ENCODE measurements at places on chromosomes 5 and 9.
A peak's percentile ranks its signal among the peaks of the same experiment; 100 is the strongest.

GRCh38 chr5:58261605-58262004, 198.3 kb downstream of the PLK2 start:
- DNase-seq, result no peak

GRCh38 chr5:71681296-71681695, 37.8 kb upstream of the CARTPT start:
- DNase-seq, result no peak

- DNase-seq, result no peak
Observed at GRCh38 chr9:70352356-70352755, 62.1 kb downstream of the KLF9 start.

DNA sequence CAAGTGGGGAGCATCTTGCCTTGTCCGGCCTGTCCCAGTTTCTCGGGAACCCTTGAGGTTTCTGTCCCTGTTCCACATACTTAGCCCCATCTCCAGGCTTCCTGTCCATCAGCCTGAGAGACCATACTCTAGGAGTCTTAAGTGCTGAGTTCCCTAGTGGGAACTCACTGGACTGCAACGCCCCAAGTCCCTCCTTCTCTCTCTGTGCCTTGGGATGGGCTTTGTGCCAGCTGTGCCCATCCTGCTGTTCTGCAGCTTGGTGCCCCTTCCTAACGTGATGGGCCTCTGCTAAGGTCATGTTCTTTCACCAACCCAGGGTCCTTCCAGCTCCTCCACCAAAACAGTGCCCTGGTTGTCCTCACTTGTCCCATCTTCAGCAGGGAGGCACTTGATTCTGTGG, 222.3 kb upstream of the ANKRD55 start:
- DNase-seq, result no peak

GRCh38 chr5:168464214-168464613, 22.1 kb upstream of the RARS1 start:
- no peak for DNase-seq

- no peak for DNase-seq
Observed at GRCh38 chr5:154603485-154603884, 125.5 kb upstream of the HAND1 start.

DNA sequence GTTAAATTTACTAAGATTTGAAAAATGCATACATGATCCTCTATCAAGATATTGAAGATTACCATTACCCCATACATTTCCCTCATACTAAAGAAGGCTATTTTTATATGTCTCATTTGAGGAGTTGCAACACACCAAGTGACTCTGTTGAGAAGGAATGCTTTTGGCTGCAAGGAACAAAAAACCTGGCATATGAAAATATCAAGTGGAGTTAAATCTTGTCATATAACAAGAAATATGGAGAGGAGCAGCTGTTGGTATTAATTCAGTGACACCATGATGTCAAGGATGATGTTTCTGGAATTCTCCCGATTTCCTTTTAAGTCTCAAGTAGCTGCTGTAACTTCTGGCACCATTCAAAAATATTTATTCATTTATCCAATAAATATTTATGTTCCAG, 193.8 kb downstream of the CSNK1G3 start:
- DNase-seq, result no peak

GRCh38 chr5:83767409-83767992, 46.8 kb upstream of the HAPLN1 start:
- no peak for DNase-seq

GRCh38 chr5:18397371-18397770, 763.1 kb downstream of the TAF11L14 start:
- DNase-seq, result no peak

DNA sequence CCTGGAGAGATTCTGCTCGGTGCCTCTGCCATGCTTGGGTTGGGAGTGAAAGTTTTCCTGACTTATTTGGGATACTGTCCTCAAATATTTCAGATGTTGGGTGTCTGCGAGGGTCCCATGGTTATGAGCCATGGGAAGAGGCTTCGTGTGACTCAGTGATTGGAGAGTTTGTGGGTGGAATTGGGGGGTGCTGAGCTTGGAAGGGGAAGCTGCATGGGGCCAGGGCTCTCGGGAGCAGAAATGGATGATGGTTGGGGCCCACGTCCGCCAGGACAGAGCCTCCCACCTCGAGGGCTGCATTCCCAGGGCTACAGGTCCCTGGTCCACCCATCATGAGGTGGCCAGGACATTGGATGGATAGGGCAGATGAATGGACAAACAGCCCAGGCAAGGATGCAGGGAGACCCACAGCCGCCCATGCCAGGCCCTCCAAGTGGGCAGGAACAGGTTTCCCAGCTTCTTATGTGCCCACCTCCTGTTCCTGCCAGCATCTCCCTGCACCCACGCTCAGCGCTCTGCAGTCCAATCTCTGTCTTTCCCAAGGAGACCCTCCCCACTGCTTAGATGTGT, 5.5 kb downstream of the OBP2B start:
- no peak for DNase-seq

- no peak for DNase-seq
Observed at GRCh38 chr9:14004110-14004509, 309.8 kb downstream of the NFIB start.

DNA sequence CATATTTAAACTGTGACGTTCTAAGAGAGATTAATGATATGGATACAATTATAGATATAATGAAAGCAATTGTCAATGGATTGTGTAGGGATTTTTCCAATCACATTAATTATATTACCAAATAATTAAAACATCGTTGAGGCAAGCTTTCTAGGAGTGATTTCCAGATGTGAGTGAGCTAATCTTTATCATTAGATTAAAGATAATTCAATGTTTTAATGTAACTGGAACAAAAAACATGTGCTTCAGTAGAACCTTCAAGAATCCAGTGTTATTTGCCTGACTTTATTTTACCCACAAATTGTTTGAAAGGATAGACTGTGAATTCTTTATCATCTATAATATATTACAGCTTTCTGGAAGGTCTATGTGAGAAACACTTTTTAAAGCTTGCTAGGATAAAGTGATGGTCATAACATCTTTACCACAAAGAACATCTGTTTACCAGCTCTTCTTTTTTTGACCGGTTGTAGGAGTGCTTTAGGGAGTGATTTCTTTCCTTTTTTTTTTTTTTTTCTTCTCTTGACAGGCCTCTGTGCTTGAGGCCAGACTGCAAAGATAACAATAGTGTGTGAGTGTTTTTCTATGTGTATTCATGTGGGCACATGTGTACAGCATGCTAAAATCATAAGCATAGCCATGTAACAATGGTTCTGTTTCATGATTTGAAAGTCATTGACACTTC, 35.0 kb downstream of the SNCAIP start:
- DNase-seq, result no peak

GRCh38 chr9:134497283-134497860, 144.2 kb upstream of the COL5A1 start:
- DNase-seq, result no peak

DNA sequence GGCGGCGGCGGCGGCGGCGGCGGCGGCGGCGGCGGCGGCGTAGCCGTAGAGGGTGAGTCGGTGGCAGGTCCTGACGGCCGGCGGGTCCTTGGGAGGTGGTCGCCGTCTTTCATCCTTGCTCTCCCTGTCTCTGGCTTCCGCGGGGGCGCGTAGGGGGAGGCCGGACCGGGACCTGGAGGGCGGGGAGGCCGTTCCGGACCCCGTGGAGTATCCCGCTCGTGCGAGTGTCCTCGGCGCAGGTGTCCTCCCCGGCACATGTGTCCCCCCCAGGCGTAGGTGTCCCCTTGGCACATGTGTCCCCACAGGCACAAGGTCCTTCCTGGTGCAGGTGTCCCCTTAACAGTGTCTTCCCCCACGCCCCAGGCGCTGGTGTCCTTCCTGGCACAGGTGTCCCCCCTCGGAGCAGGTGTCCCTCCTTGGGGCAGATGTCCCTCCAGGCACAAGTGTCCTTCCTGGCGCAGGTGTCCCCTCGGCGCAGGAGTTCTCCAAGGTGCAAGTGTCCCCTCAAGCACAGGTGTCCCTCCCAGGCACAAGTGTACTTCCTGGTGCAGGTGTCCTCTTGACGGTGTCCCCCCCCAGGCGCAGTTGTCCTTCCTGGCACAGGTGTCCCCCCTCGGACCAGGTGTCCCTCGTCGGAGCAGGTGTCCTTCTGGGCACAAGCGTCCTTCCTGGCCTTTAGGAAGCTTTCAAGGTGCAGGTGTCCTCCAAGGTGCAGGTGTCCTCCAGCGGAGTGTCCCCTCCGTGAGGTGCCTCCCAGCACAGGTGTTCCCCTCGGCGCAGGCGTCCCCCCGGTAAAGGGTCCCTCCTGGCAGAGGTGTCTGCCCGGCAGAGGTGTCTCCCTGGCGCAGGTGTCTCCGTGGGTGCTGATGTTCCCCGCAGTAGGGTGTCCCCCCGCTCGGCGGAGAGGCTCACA, 519 bp downstream of the EXOC3 start:
- DNase-seq, result peak; percentile 70

DNA sequence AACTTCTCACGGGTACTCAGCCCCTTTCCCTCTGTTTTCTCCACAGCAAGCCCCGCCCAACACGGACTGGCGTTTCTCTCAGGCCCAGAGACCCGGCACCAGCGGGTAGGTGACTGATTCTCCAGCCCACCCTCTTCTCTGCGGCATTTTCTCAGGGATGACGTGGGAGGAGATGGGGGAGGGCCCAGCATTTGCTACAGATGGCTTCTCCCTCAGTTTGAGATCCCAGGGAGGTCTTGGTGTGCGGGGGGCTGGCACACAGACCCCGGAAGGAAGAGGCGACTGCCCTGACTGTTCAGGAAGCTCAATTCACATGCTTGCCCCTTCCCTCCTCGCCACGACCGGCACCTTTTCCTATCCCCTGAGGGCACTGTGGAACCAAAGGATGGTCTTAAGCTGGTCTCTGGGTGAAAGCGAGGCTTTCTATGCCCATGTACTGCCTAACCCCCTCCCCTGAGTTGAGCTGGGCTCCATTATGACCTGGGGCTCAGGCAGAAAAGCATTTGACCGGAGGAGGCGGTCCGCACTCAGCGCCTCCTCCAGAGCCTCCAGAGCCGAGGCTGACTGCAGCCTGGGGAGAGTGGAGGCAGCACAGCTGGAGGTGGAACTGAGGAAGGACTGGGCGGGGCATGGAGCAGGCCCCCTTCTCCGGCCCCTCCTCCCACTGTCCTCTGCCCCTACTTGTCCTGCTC, 6.0 kb downstream of the PCDHGC5 start:
- DNase-seq, result no peak

- no peak for DNase-seq
Observed at GRCh38 chr5:170597109-170597751, 93.4 kb downstream of the KCNIP1 start.

- no peak for DNase-seq
Observed at GRCh38 chr5:119895066-119895465, 265.7 kb downstream of the FAM170A start.

DNA sequence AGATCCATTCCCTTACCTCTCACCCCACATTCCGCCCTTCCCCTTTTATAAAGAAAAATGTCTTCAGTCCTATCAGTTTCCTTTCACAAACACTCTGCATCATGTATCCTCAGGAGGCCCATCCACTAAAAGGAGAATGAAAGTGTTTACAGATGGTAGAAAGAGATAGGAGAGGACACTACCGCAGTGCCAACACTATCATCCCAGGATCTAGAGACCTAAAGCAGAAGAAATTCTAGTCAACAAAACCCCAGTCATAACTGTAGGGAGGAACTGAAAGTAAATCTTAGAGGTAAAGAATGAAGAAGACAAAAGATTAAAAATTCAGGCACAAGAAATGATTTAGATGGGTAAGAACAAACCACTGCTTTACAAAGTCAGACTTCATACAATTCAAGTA, 114.1 kb downstream of the MLLT3 start:
- DNase-seq, result no peak

DNA sequence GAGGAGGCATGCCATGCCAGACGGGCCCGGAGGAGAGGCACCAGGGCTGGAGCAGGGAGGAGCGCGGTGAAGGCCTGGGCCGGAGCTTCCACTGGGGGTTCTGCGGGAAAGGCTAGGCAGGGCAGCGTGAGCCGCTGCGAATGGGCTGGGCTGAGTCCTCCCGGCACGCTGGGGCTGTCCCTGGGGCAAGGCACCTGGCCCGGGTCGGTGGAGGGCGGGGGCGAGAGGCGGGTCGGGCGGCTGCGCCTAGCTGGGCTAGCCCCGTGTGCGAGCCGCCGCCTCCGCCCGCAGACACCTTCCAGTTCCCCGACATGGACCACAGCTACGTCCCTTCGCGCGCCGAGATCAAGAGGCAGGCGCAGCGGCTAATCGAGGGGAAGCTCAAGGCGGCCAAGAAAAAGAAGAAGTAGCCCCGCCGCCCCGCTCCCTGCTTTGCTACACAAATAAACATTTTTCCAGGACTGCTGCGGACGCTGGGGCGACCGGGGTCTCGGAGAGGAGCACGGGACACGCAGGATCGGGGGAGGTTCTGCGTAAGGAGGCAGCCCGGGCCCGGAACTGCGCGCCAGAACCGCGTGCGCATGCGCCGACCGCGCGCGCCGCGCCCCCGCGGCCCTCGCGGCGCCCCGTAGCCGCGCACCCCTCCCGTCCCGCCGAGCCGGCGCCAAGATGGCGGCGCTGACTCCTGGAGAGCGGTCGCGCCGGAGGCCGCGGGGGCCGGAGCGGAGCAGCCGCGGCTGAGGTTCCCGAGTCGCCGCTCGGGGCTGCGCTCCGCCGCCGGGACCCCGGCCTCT, at the start of gene RABL6:
Gene RABL6, plus strand, starts transcription at position 668 of the 794 bp plus-strand sequence. CDS start 249 bp downstream, outside the sequence.
- peak; percentile 93 for DNase-seq

DNA sequence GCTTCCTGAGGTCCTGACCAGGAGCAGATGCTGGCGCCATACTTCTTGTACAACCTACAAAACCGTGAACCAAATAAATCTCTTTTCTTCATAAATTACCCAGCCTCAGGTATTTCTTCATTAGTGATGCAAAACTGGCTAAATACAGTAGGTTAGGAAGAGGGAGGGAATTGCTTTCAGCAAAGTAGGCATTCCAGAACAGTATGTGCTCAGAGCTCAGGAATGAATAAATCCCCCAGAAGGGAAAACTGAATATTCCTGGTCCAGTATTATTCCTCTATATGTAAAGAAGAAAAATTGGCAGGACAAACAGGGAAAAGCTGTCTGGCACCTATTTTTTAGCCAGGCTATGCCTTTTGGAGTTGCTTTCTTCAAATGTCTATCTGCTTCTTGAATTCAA, 577.1 kb downstream of the PSAT1 start:
- DNase-seq, result no peak

DNA sequence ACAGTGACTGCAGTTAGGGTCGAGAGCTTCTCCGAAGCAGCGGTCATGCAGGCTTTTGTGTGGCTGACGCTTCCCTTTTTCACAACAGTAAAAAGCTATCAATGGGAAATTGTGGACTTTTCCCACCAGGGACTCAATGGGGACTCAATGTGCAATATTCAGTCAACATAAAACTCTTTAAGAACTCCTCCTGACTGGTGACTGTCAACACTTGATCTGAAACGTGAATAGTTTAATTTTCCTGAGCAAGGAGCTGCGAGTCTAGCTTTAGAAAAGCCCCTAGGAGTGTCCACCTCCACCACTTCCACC, 28.7 kb downstream of the EXOC3 start:
- DNase-seq, result no peak

- peak; percentile 61 for DNase-seq
Observed at GRCh38 chr9:131422241-131422792, 28.4 kb downstream of the PRRC2B start.

DNA sequence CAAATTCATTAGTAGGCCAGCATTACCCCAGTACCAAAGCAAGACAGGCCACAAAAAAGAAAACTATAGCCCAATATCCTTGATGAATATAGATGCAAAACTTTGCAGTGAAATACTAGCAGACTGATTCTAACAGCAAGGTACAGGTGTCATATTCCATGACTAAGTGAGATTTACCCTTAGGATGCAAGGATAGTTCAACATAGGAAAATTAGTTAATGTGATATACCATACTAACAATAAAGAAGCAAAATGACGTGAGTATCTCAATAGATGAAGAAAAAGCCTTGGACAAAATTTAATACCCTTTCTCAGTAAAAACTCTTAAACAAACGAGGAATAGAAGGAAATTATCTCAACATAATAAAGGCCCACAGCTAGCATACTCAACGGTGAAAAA, 13.3 kb downstream of the ZNF131 start:
- DNase-seq, result no peak

GRCh38 chr9:99019510-99020331, 76.0 kb downstream of the COL15A1 start:
- DNase-seq, result no peak
